Naive B cell (primary cell): ENCODE measurements at places on chromosomes 12 and 14. TPM values are rescaled to one million over a fixed set of nuclear protein-coding genes. Genes with fewer than 3 reads are reported as not detected.

DNA sequence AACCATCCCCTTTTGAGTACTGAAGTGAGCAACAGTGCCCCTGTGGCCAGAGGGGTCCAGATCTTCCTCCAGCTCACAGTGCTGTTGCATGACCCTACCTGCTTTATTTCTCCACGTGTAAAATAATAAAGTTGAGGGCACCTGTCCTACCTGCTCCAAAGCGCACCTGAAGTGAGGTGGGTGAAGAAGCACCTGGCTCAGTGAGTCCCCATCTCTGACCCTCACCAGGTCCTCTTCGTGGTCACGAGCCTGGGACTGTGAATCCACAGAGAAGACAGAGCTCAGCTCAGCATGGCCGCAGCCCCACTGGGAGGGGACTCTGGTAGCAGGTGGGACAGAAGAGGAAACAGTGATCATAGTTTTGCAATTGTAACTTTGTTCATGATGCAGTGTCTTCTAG, 976.7 kb upstream of the TMEM132C start:
- no peak overlapping the region for H3K4me3 ChIP-seq
- no peaks in the 10 kb centered on the region for H3K36me3 ChIP-seq
- H3K27ac ChIP-seq, result no peak overlapping the region
- no peaks in the 10 kb centered on the region for H3K27me3 ChIP-seq
- H3K4me1 ChIP-seq, result no peaks in the 10 kb centered on the region

DNA sequence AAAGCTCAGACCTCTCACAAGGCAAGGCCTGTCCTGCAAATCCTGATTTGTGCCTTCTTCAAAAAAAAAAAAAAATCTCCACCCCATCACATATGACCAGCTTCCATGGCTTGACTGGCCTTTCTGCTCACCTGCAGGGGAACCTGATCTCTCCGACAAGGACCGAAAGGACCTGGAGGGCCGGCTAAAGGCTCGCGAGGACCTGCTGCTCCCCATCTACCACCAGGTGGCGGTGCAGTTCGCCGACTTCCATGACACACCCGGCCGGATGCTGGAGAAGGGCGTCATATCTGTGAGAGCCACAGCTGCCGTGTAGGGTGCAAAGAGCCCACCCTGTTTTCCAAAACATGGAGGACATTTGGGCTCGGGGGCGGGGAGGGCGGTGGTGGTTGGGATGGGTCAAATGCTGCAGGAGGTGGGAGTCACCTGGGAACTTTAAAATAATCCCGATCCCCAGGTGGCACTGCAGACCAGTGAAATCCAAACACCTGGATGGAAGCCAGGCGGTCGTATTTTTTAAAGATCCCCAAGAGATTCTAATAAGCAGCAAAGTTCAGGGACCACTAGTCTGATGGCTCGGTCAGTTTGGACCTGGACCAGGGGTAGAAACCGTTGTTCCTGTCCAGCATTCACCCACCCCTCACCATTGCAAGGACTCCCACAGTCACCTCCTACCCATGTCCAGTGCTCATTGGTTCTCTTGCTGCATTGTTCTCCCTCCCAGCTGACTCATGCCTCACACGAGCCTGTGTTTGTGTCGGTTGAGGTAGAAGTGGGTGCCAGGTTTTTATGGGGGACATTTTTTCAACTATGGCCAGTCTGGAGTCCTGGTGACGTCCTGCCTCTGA, 44.8 kb downstream of the FOXN4 start:
- no peaks in the 10 kb centered on the region for H3K4me1 ChIP-seq
- H3K4me3 ChIP-seq, result no peak overlapping the region
- H3K27me3 ChIP-seq, result no peaks in the 10 kb centered on the region
- peaks cover 15% of the 10 kb centered on the region for H3K36me3 ChIP-seq
- no peak for DNase-seq

DNA sequence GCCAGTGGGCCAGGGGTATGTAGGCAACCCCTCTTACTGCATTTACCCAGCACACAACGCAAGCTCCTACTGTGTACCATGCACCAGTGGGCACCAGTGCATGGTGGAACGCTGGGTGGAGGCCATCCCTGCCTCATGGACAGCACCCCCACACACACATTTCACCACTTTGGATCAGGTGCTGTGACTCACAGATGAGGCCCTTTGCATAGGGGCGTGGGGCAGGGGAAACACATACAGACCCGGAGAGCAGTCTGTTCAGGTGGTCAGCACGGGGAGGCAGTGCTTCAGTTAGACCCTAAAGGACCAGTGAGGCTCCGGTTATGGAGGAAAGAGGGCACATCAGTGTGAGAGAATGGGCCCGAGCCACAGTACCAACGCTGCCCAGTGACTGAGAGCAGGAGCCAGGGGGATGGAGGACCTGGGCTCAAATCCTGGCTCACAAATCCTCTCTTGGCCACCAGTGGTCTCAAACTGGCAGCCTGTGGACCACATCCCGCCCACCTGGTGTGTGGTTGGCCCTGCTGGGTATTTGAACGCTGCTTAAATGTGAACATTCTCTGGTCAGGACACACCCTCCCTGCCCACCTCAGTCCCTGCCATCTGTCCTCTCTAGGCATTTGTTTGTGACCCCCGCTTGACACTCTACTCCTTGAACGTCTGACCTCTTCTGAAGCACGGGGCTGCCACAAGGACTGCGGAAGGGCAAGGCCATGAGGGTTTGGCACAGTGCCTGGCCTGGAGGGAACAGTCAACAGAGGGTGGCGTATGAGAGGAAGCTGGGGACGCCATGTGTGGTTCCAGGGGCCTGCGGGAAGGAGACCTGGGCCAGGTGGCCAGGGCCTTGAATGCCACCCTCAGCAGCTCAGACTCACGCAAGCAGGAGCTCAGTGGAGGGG, 46.7 kb downstream of the FAM222A start:
- H3K27me3 ChIP-seq, result peaks cover 10% of the 10 kb centered on the region
- H3K4me3 ChIP-seq, result no peak overlapping the region
- peaks cover 26% of the 10 kb centered on the region for H3K36me3 ChIP-seq
- H3K27ac ChIP-seq, result no peak overlapping the region

DNA sequence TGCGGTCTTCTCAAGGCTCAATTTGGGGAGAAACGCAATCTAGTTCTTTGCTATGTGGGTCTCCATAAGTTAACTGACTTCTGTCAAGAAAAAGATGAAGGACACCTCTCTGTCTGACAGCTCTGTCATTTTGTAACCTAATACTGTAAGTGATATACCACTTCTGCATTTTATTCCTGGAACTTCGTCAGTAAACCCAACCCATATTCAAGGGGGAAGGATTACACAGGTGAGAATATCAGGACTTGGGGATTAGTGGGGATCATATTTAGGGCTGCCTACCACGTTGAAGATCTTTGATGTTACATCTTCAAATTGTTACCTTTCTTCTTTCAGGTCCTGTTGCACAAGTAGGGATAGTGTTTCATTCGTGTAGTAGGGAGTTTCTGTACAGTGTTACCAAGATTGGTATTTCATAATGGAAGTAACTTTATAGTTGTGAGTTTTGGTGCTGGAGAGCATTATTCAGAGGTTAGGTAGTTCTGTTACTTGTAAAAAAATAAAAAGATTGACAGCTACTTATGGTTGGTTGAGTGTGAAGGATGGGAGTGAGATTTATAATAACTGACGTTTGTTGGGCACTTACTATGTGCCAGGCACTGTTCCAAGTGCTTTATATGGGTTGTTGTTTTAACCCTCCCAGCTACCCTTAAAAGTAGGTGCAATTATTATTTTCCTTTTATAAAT, 1.6 kb downstream of the TMEM260 start:
- peak overlapping the region; percentile 7 for H3K27ac ChIP-seq
- H3K27me3 ChIP-seq, result no peaks in the 10 kb centered on the region
- DNase-seq, result no peak
- no peaks in the 10 kb centered on the region for H3K36me3 ChIP-seq
- peaks cover 40% of the 10 kb centered on the region for H3K4me1 ChIP-seq
- H3K4me3 ChIP-seq, result peak overlapping the region; percentile 96

GRCh38 chr14:50758945-50759344, 72.0 kb downstream of the NIN start:
- peaks cover 31% of the 10 kb centered on the region for H3K36me3 ChIP-seq
- peak overlapping the region; percentile 93 for H3K27ac ChIP-seq
- no peak overlapping the region for H3K4me3 ChIP-seq
- H3K4me1 ChIP-seq, result no peaks in the 10 kb centered on the region

SOX5 gene
- 3.0 TPM for polyA plus RNA-seq

GRCh38 chr14:63345826-63346225, 27.1 kb upstream of the GPHB5 start:
- peaks cover 8% of the 10 kb centered on the region for H3K36me3 ChIP-seq
- H3K27me3 ChIP-seq, result peaks cover 28% of the 10 kb centered on the region
- no peak overlapping the region for H3K27ac ChIP-seq
- DNase-seq, result no peak

DNA sequence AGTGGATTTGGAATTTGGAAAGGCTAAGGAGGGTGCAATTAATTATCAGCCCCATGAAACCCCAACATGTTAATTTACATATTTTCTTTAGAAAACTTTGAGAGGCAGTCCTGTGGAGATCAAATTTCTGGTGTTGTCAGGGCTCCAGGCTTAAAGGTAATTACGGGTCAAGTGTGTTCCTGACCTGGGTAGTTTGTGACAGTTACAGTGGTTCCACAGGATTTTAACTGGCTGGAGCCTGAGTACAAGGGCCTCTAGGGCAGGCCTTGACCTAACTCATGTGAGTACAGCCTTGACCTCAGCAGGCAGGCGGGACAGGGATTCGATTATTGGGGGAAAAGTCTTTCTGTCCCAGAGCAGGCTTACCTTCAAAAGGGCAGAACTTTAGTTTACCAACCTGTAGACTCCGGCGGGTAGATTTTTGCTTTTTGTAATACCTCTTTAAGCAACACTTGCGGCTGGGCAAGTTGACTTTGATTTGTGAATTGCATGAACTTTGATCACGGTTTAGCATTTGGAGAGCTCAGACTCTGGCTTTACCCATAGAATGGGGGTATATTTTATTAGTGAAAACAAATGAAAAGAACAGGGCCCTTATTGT, 8.4 kb upstream of the PPTC7 start:
- peak overlapping the region; percentile 22 for H3K4me3 ChIP-seq
- no peak for DNase-seq
- peak overlapping the region; percentile 98 for H3K27ac ChIP-seq

TMPO gene
- polyA plus RNA-seq, result 80.6 TPM

DNA sequence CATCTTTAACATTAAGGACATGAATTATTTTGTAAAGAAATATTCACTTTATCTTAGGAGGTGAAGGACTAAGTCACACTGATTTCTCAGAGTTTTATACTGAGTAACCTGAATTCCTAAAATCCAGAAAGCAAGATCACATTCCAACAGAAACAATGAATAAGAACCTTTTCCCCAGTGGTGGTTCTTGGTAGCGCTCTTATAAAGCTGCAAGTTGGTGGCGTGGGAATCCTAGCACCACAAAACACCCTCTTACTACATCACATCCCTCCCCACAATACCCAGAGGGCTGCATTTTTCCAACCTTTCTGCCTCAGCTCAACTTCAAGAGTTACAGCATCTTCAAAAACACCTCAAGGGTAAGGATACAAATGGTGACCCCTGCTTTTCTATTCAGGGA, 44.0 kb upstream of the SMUG1 start:
- no peaks in the 10 kb centered on the region for H3K36me3 ChIP-seq
- no peaks in the 10 kb centered on the region for H3K27me3 ChIP-seq
- no peak for DNase-seq
- H3K4me1 ChIP-seq, result peaks cover 26% of the 10 kb centered on the region
- H3K27ac ChIP-seq, result no peak overlapping the region
- H3K4me3 ChIP-seq, result no peak overlapping the region

DNA sequence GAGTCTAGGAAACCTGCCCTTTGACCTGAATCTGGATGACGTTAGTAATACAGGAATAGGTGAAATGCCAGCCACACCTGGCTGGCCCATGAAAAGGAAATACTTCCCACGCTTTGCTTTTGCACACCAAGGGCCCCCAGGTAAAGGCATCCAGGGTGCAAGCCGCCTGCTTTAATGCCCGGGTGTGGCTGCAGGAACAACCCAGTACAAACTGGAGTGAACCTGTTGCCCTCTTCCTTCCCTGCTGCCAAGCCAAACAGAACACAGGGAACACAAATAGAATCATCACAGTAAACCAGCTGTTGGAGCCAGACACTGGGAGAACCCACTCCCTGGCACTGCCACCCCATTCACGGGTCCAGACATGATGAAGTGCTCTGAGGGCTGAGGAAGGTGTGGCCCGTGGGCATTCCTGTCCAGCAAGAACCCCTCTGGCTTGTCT, 24.2 kb upstream of the FOS start:
- peaks cover 26% of the 10 kb centered on the region for H3K4me1 ChIP-seq
- H3K27ac ChIP-seq, result peak overlapping the region; percentile 49

- H3K4me3 ChIP-seq, result no peak overlapping the region
- no peak for DNase-seq
- no peaks in the 10 kb centered on the region for H3K4me1 ChIP-seq
- H3K27me3 ChIP-seq, result peaks cover 19% of the 10 kb centered on the region
Measured at GRCh38 chr14:93475471-93475870, 44.7 kb downstream of the UNC79 start.

GRCh38 chr12:27564612-27565213, 40.7 kb downstream of the PPFIBP1 start:
- no peak for DNase-seq
- H3K4me1 ChIP-seq, result peaks cover 11% of the 10 kb centered on the region
- H3K27me3 ChIP-seq, result no peaks in the 10 kb centered on the region

DNA sequence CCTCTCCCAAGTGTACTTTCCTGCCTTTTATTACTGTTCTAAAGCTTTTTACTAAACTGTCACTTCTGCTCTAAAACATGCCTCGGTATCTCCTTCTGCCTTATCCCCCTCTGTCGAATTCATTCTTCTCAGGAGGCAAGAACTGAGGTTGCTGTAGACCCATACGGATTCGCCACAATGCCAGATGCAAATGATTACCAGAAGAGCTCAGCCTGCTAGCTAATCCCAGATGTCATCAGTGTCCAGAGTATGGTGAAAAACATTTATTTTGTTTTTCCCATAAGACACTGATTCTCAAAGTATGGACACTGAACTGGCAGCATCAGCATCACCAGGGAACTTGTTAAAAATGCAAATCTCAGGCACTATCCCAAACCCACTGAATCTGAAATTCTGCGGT, 359.3 kb downstream of the TMTC2 start:
- H3K4me3 ChIP-seq, result no peak overlapping the region
- no peak overlapping the region for H3K27ac ChIP-seq
- H3K4me1 ChIP-seq, result no peaks in the 10 kb centered on the region
- no peaks in the 10 kb centered on the region for H3K27me3 ChIP-seq
- no peaks in the 10 kb centered on the region for H3K36me3 ChIP-seq
- no peak for DNase-seq

CLEC4E gene
- not detected for polyA plus RNA-seq

AACS gene
- polyA plus RNA-seq, result 12.1 TPM

- no peak for DNase-seq
- H3K36me3 ChIP-seq, result no peaks in the 10 kb centered on the region
- H3K4me1 ChIP-seq, result no peaks in the 10 kb centered on the region
- peaks cover 35% of the 10 kb centered on the region for H3K27me3 ChIP-seq
- H3K4me3 ChIP-seq, result no peak overlapping the region
Measured at GRCh38 chr12:125247477-125247876, 182.2 kb downstream of the AACS start.

PA2G4 gene
- polyA plus RNA-seq, result 139 TPM

- no peak overlapping the region for H3K27ac ChIP-seq
- DNase-seq, result no peak
- H3K4me3 ChIP-seq, result no peak overlapping the region
- H3K36me3 ChIP-seq, result no peaks in the 10 kb centered on the region
- H3K4me1 ChIP-seq, result peaks cover 7% of the 10 kb centered on the region
- H3K27me3 ChIP-seq, result no peaks in the 10 kb centered on the region
Measured at GRCh38 chr12:101889211-101889752, 11.9 kb downstream of the DRAM1 start.
